Hepatic stellate cell (primary cell): ENCODE measurements at places on chromosomes 11 and 22.
A peak's percentile ranks its signal among the peaks of the same experiment; 100 is the strongest.

DNA sequence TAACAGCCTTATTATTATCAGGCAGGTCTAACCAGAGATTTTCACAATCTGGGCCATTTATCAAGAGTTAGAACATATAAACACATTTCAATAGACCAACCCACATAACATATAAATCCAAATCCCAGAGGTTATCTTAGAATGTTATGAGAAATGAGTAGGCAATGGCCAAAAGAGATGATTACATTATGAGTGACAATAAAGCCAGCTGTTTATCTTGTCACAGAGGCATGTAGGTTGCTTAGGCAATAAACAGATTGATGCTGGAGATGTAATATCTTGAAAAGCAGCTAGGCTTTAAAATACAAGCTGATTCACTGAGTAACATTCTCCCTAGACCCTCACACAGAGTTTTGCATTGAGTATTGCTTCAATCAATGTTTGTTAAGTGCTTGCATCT is 148.5 kb upstream of the SESN3 start:
- no peak for DNase-seq

- no peak for DNase-seq
Measured at GRCh38 chr11:108322666-108323065, 99.8 kb downstream of the ATM start.

- DNase-seq: no peak
Measured at GRCh38 chr11:63699896-63700295, 18.6 kb downstream of the RTN3 start.

DNA sequence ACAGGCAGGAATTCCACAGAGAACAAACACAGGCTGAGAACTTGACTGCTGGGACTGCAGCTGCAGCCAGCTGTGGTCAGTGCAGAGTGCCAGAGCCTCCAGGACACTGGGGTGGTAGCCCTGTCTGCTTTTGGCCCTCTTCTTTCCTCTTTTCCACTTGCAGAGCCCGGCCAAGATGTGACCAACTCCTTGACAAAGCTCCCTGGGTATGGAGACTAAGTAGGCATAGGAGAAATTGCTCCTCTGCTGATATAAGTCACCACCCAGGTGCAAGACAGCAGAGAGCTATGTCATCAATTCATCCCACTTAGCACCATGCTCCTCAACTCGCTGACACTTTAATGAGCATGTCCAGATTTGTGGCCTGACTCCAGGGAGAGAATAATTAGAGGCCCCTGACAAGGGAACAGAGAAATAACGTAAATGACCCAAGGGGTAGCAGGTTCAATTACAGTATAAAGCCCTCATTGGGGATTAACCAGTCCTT is 369.4 kb upstream of the B3GAT1 start:
- no peak for DNase-seq

- DNase-seq: no peak
Measured at GRCh38 chr11:126925321-126926093, 75.1 kb downstream of the KIRREL3 start.

DNA sequence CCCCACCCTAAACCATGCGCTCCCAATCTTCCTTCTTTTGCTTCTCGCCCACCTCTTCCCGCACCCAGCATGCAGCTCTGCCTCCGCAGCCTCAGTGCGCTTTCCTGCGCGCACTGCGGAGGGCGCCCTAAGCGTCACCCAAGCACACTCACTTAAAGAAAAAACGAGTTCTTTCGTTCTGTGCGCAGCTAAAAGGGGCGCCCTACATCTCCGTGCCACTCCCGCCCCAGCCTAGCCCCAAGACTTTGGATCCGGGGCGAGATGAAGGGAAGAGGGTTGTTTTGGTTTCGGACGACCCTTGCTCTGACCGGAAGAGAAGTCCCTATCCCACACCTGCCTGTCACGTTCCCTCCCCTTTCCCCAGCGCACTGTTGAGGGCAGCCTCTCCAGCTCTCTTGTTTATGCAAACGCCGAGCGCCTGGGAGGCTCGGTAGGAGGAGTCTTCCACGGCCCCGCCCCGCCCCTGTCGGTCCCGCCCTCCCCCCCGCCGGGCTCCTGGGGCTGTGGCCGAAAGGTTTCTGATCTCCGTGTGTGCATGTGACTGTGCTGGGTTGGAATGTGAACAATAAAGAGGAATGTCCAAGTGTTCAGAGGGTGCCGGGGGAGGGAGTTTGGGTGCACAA is 5.3 kb downstream of the VSIG2 start:
- DNase-seq: peak; percentile 96

- DNase-seq: no peak
Measured at GRCh38 chr11:35323076-35323868, 96.1 kb downstream of the SLC1A2 start.

- DNase-seq: no peak
Measured at GRCh38 chr11:47395223-47396048, 13.0 kb upstream of the SLC39A13 start.

- peak; percentile 27 for DNase-seq
Measured at GRCh38 chr11:103031834-103032233, 60.1 kb downstream of the DCUN1D5 start.

GRCh38 chr11:8932564-8933180 is at the start of gene C11orf16:
C11orf16 (minus strand) TSS chr11:8932947; CDS start chr11:8932308, 639 bp downstream.
- no peak for DNase-seq

GRCh38 chr11:78740199-78741071 is 165.8 kb upstream of the NARS2 start:
- no peak for DNase-seq

DNA sequence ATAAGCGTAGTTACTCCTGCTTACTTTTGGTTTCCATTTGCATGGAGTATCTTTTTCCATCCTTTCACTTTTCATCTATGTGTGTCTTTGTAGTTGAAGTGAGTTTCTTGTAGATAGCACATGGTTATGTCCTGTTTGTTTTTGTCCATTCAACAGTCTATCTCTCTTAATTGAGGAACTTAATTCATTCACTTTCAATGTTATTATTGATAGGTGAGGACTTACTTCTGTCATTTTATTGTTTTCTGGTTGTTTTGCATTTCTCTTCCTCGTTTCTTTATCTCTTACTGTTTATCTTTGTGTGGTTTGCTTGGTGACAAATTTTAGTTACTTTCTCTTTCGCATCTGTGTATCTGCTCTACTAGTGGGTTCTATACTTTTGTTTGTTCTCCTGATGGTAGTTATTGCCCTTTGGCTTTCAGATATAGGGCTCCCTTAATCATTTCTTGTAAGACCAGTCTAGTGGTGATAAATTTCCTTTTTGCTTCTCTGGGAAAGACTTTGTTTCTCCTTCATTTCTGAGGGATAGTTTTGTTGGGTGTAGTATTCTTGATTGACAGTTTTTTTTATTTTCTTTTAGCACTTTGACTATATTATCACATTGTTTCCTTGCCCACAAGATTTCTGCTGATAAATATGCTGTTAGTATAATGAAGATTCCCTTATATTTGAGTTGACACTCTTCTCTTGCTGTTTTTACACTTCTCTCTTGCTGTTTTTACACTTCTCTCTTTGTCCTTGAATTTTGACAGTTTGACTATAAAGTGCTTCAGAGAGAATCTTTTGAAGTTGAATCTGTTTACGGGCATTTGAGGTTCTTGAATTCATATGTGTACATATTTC is 9.0 kb upstream of the RAG1 start:
- DNase-seq: no peak

- no peak for DNase-seq
Measured at GRCh38 chr11:17475666-17476316, 854 bp downstream of the ABCC8 start.

DNA sequence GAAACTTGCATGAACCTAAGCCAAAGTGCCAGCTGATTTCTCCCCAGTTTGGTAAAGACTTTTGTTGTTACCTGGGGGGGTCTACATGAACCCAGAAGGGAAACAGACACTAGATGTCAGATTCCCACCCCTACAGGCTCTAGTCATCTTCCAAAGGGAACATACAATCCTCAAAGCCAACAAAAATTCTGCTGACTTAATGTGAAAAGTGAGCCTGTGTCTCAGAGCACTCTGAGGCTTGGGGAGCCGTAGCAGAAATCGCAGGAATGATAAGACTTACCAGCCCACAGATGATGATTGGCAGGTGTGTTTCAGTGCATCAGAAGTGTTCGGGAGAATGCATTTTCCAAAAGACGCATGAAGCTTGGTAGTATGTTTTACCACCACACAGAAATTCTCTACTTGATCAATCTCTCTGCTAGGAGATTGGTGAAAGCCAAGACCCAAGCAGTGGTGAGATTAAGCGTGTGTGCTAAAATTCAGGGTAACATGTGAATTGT is 187.1 kb downstream of the DBX1 start:
- DNase-seq: no peak

- DNase-seq: no peak
Measured at GRCh38 chr22:44608597-44609399, 93.2 kb upstream of the PRR5 start.

- peak; percentile 39 for DNase-seq
Measured at GRCh38 chr11:77381729-77382665, 80.5 kb upstream of the GDPD4 start.

DNA sequence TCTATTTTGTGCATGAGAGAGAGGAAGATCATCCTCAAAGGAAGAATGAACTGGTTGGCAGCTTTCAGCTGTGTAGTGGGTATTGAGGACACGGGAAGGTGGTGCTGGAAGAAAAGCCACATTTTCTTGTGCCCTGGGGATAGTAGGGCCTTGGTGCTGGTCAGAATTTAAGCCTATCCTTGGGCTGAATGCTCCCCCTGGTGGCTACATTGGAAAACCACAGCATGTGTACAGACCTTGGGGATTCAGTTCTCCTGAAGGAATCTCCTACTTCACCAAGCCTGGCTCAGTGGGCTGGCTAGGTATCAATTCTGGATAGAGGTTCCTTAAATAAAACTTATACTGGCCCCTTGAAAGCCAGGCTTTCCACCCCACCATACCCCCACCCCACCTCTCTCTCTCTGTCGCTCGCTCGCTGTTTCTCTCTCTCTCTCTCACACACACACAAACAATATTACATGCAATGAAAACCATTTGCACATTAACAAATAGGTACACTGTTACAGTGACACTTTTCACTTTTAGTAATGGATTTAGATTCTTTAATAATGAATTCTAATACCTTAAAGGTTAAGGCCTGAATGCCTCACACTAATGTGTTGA is 2.8 kb upstream of the OR51M1 start:
- DNase-seq: peak; percentile 51

DNA sequence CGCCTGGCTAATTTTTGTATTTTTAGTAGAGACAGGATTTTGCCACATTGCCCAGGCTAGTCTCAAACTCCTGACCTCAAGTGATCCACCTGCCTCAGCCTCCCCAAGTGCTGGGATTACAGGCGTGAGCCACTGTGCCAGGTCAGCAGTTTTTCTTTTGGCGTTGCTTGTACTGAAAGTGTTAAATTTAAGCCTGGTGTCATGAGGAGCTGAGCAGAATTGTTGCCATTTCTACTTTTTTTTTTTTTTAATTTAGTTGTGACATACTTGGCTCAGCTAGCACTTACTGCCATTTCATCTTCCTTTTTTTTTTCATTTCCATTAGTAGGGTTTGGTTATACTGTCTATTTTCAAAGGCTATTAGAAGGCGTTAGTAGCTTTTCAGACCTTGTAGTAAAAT is 10.7 kb downstream of the TAB1 start:
- no peak for DNase-seq

DNA sequence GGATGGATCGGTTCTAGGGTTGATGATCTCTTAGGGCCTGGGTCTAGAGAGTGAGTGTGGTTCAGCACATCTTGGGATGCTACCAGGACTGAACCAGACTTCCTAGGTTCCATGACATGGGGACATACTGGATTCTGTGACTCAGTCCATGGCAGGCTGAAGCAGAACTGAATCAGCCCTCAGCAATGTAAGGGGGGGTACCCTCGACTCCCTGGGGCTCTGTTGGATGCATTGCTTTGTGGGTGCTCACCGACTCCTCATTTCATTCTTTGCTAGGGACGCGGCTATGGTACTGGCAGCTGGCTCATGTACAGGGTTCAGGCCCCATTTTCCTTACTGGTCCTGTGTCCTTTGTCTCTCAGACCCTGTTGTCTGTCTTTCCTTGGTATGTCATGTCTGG is 733 bp upstream of the GRAMD1B start:
- DNase-seq: peak; percentile 71

DNA sequence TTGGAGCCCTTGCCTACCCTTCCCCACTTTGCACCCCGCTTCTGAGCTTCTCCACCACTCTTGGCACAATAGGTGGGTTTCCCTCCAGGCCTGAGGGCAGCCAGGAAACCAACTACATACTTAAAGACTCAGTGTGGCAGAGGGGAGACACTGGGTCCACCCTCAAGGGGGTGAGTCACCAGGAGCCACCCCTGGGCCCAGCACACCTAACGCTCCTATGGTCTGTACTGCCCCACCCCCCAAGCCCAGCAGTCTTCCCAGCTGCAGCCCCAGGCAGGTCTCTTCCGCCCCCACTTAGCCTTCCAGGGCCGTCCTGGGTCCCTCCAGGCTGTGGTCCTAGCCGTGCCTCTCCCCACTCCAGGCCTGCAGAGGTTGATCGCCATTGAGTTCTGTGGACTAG is 3.2 kb upstream of the TMPRSS13 start:
- DNase-seq: no peak

- no peak for DNase-seq
Measured at GRCh38 chr22:37520776-37521191, 1.6 kb upstream of the CARD10 start.

GRCh38 chr11:1419811-1420210 is 30.1 kb downstream of the BRSK2 start:
- DNase-seq: no peak

DNA sequence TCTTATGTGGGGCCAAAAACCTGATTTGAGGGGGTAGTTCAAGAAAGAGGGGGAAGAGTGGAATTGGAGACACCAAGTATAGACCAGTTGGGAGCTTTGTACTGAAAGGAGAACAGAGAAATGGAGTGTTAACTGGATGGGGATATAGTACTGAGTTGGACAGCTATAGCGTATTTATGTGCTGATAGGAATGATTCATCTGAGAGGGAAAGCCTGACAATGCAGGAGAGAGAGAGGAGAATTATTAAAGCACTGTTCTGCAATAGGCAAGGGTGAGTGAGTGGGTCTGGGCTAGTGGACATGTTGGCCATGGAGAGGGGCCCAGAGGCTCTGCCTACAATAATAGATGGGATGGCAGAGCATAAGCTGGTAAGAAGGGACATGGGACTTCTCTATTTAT is 52.9 kb upstream of the PITPNB start:
- DNase-seq: no peak

DNA sequence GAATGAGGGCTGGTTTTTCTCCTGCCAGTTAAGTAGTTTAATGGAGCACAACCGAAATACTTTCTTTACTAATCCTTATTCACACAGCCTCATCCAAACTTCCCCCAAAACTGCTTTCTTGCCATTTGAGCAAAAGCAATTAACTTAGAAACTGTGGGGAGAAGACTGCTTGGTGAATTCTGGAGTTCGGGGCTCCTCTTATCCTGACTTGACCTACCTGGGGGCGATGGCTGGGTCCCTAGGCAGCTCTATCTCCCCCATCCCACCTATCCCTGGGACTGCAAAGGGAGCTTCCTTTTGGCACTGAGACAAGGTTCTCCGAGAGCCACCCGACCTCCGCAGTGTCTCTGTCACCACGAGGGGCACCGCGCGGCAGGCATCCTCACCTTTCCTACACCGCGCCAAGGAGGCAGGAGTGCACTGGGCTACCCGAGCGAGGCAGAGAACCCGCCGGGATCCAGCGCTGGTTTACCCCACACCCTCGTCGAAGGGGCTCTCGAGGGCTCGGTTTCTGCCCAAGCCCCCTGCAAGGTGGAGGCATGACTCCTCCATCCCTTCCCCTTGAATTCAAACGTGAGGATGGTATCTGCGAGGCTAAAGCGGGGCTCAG is 759 bp downstream of the DESI1 start:
- peak; percentile 38 for DNase-seq
